ENCODE measurements at places on chromosomes 2 and 18. TPM values are rescaled to one million over a fixed set of nuclear protein-coding genes. Genes with fewer than 3 reads are reported as not detected.

The IL1RL1 gene
- 1.7 TPM for total RNA-seq

The HMSD gene
- total RNA-seq, result not detected

The FBXO15 gene
- not detected for total RNA-seq

The RGPD4 gene
- not detected for total RNA-seq

The TWIST2 gene
- total RNA-seq, result 38.4 TPM

The ARHGAP25 gene
- 4.2 TPM for total RNA-seq

The RNU2-63P gene
- not detected for total RNA-seq

The MARCHF4 gene
- total RNA-seq, result not detected

The ALKAL2 gene
- 4.0 TPM for total RNA-seq

Data from lower leg skin (tissue), 4 donors.